ENCODE measurements at places on chromosomes 5 and 9. TPM values are rescaled to one million over a fixed set of nuclear protein-coding genes. Genes with fewer than 3 reads are reported as not detected.

GRCh38 chr5:172383191-172383802, 71.0 kb downstream of the SH3PXD2B start:
- DNase-seq = no peak

- no peak for DNase-seq
These were observed 331.3 kb downstream of the NSG2 start for GRCh38 chr5:174376726-174377373.

DNA sequence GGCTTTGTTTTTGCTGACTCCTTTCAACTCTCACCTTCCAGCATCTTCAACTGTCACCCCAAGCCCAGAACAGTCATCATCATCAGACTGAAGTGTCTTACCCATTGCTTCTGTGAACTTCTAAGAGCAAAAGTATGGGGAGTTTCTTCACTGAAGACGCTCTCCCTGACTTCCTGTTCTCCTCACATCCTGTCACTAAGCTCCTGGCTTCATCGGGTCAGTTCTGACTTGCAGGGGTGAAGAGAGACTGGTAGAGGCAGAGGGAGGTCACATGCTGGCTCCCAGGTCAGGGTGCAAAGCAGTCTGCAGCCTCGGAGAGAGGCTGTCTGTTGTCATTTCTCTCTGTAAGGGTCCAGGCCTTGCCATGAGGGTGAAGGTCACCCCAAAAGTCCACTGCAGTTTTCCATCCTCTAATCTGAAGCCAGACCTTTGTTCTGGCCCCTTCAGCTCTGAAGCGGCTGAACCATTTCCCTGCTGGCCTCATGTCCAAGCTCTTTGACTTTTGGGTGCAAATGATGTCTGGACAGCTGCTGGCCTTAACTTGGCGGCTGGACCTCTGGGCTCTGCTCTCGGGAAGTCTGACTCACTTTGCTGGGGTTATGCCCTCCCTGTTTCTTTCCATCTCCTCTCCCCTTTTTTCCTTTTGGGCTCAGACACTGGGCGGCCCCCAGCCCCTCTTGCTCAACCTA, 305.0 kb downstream of the RAB3C start:
- no peak for DNase-seq

DNA sequence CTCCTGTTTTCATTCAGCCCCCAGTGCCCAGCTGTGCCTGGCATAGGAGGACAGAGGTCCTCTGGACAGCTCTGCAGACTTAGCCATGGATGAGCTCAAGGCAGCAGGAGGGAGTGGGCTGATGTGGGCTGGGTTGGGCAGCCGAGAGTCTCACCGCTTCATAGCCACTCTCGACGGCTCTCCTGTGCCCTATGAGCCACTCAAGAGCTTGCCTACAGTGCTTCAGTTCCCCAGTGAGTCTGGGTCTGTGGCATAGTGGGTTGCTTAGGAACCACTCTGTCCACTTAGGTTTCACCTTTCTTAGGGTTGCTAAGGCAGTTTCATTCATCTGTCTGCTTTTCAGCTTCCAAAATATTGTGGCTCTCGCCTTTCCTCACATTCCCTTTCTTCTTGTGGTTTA, 296.8 kb downstream of the ICE1 start:
- DNase-seq = no peak

- DNase-seq = no peak
These were observed 232.7 kb downstream of the RFK start for GRCh38 chr9:76161541-76161940.

GRCh38 chr5:13990896-13991295, 46.4 kb upstream of the DNAH5 start:
- no peak for DNase-seq

DNA sequence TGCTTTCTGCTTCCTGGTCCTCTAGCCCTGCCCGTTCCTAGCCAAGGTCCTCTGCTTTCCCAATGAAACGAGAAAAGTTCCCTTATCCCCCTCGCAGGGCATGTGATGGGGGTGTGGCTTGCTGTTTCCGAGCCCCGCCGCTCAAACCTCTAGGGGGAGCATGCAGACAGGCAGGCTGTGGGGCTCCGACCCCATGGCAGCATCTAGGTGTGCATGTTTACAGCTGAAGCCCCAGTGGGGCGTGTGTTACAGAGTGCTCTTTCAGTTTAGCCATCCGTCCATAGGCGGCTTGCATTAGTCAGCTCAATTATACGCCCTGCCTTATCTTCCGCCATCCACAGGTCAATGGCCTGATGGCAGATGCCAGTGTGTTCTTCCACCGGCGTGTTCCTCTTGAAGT, 48.3 kb upstream of the SPATA31E1 start:
- DNase-seq = no peak

GRCh38 chr9:22147813-22148527, 138.9 kb upstream of the CDKN2B start:
- DNase-seq = peak; percentile 47

GRCh38 chr5:172133359-172134029, 54.5 kb downstream of the STK10 start:
- DNase-seq = no peak

DNA sequence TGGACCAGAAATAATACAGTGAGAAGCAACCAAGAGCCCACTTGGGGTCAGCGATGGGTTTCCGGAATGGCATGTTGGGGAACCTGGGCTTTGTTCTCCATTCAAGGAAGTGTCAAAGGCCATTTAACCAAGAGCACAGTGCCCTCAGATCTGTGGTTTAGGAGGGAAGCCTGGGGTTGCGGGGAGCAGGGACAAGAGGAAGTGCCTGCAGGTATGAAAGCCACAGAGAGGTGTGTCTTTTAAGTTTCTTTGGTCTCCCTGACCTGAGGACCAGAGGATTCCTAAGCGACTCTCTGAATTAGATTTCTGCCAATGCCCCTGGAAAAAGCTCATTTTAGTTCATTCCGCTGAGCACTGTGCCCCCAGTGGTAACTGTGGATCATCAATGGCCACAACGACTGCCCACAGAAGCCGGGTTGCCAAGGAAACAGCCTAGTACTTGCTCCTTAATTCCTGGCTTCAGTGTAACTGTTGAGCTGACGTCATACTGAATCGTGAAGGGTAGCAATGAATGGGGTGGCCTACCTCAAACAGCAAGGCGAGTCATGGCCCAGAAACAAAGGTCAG, 107.3 kb upstream of the SPIN1 start:
- no peak for DNase-seq

DNA sequence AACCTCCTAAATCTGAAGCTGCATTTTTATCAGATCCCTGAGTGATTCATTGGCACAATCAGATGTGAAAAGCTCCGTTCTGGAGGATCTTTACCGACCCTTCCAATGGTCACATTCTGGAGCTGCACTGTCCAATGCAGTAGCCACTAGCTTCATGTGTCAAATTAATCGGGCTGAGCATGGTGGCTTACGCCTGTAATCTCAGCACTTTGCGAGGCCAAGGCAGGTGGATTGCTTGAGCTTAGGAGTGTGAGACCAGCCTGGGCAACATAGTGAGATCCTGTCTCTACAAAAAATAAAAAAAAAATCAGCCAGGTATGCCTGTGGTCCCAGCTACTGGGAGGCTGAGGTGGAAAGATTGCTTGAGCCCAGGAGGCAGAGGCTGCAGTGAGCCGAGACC, 3.7 kb downstream of the IL17B start:
- DNase-seq = no peak

- peak; percentile 54 for DNase-seq
These were observed 40.3 kb upstream of the BARHL1 start for GRCh38 chr9:132541870-132542830.

Gene N4BP3
- 45.8 TPM for total RNA-seq

Gene TNFSF15
- total RNA-seq = 1.1 TPM

Gene OR1J2
- total RNA-seq = not detected

Gene ARAP3
- 6.2 TPM for total RNA-seq

Gene TXN
- 375 TPM for total RNA-seq

Gene PDE6A
- 0.47 TPM for total RNA-seq

Gene ASPN
- 0.06 TPM for total RNA-seq
